Fibroblast of skin of left biceps (primary cell): ENCODE measurements at places on chromosomes 2 and 18.

- DNase-seq, result peak; percentile 47
Measured at GRCh38 chr2:66569321-66569851, 134.5 kb downstream of the MEIS1 start.

GRCh38 chr18:73535990-73536389 is 611.6 kb downstream of the FBXO15 start:
- no peak for DNase-seq

DNA sequence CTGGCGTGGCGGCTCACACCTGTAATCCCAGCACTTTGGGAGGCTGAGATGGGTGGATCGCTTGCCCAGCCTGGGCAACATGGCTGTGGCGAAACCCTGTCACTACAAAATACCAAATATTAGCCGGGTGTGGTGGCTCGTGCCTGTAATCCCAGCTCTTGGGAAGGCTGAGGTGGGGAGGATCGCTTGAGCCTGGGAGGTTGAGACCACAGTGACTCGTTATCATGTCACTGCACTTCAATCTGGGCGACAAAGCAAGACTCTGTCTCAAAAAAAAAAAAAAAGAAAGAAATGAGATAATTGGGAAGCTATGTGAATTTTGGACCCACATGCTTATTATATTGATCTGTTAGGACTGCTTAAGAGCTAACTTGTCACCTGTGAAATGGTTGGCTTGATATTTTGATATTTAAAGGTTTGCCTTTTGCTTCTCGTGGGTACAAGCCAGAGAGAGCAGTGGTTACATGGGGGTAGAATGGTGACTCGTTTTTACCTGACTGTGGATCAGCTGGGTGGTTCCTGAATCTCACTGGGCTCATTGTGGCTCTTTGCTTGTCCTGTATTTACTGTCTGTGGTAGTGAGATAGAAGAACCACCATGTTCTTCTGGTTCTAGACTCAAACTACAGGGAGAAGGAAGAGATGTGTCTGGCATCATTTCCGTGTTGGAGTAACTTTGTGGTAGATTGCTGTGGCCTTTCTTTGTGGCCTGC is 28.9 kb downstream of the ZNF532 start:
- no peak for DNase-seq

GRCh38 chr2:69053416-69053965 is 40.5 kb downstream of the ANTXR1 start:
- DNase-seq, result no peak

DNA sequence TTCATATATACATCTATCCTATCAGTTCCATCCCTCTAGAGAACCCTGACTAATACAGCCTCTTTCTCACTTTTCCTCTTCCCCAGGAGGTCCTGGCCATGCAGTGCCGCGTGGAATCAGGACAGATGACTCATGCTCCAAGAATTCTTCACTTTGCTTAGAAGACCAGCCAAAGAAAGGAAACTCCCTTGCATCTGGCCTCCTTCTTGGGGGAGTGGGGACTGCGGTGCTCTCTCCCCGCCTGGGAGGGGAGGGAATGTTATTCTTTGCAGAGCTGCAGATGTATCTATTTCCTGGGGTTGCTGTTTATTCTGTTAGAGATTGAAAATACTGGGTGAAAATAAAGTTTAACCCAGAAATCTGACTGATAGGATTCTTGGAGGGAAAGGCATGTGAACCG is 111.5 kb upstream of the SH3BP4 start:
- peak; percentile 95 for DNase-seq

- no peak for DNase-seq
Measured at GRCh38 chr2:232478571-232479340, 8.9 kb downstream of the ECEL1 start.

GRCh38 chr2:12320027-12320734 is 396.6 kb upstream of the TRIB2 start:
- DNase-seq, result no peak

DNA sequence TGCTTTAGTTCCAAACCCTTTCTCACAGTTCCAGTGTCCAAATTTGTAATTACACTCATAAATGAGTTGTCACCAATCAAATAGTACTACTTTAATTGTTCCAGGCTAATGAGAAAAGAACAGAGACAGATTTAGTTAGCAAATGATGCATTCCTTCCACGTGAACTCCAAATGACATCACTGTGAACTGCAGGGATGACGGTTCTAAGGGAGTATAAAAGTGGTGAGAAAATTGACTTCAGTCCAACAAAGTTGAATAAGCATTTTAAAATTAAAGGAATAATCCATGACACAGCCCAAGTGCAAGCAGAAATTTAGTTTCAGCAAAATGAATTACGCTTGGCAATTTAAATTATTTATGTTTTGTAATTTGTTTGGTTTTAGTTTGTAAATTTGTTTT is 102.0 kb upstream of the LRATD1 start:
- no peak for DNase-seq

- DNase-seq, result no peak
Measured at GRCh38 chr2:637406-637776, 39.8 kb downstream of the TMEM18 start.

GRCh38 chr2:134201533-134201932 is 52.3 kb upstream of the MGAT5 start:
- DNase-seq, result no peak

DNA sequence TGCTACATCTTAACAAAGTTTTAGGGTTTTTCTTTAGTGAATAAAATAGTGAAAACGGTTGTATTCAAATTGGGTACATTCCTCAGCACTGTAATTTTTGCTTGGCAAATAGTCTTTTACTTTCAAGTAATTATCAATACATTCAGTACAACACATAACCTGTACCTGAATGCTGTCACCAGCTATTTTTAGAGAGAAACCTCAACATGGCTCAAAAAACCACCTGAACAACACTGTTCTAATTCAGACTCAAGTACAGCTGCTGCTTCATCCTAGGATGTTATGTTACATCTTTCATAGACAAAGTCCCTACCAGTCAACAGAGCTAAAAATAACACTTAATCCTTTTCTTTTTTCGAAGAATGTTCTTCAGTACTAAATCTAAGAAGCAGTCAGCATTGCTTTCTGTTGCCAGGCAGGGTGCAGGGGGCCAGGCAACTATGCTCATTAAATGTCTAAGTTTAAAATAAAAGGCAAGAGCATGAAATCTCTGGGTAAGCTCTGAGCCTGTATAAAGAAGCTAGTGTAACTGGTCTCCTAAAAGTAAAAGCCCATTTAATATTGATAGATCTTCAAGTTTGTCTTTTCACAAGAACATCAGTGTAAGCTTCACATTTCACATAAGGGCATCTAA is 20.5 kb downstream of the PDIA6 start:
- DNase-seq, result no peak

GRCh38 chr2:67037655-67038054 is 359.5 kb upstream of the ETAA1 start:
- DNase-seq, result no peak

DNA sequence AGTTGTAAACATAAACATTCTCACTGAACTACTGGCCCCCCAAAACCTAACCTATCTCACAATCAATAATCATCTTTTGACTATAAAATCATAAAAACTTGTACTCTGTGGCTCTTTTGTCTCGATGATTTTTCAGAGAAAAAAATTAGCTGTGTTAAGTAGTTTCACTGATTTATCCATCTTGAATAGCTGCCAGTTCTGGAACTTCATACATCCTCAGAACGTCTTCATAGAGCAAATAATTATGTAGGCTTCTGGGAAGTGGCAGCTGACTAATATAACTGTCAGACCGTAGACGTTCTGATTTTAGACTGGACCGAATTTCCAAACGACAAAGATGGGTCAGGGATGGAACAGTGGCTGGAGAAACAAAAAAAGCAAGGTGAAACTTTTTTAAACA is 97.3 kb upstream of the CHAC2 start:
- no peak for DNase-seq

DNA sequence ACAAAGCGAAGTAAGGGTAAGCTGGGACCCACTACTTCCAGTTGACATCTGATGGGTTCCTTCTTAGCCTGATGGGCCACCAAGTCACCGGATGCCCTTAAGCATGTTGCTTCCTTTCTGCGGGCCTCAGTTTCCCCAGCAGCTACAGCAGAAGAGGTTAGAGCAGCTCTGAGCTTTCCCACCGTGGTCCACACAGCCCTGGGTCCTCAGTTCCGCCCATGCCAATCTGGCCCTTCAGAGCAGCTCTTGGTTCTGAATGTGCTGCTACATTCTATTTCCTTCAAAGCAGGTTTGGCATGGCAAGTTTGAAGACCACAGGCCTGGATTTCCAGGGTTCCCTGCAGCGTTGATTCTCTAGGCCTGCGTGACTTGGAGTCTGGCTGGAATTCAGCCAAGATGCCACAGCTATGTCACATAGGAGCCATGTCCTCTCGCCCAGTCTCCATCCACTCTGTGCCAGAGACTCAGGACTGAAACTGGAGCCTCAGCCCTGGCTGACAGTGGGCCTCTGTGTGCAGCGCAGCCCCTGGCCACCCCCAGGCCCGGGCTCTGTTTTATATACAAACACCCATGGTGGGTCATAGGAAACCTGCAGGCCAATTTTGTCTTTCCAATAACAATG is 79.6 kb downstream of the TFCP2L1 start:
- DNase-seq, result no peak

- no peak for DNase-seq
Measured at GRCh38 chr2:67108231-67108630, 288.9 kb upstream of the ETAA1 start.

DNA sequence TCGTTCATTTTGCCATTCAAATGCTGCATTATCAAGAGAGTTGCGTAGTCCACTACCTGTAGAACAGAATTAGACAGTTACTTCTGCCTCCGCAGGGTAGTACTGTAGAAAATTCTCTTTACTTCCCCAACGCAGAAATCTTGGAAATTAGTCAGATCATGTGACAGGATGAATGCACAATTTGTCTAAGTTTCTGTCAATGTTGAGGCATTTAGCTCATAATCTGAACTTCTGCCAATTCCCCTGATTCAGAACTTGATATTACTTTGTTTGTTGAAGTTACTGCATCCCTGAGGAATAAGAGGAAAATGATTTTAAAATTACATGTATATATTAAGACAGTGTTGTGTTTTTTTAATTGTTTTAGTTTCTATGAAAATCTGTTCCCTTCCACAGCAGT is 83.4 kb downstream of the TTC27 start:
- peak; percentile 86 for DNase-seq

GRCh38 chr2:126707941-126708340 is 52.0 kb downstream of the GYPC start:
- DNase-seq, result no peak

- DNase-seq, result no peak
Measured at GRCh38 chr2:239539083-239539775, 138.4 kb upstream of the HDAC4 start.

GRCh38 chr2:176177580-176178037 is 10.9 kb upstream of the HOXD1 start:
- no peak for DNase-seq

GRCh38 chr2:111118481-111118980 is 2.2 kb upstream of the BCL2L11 start:
- DNase-seq, result no peak

DNA sequence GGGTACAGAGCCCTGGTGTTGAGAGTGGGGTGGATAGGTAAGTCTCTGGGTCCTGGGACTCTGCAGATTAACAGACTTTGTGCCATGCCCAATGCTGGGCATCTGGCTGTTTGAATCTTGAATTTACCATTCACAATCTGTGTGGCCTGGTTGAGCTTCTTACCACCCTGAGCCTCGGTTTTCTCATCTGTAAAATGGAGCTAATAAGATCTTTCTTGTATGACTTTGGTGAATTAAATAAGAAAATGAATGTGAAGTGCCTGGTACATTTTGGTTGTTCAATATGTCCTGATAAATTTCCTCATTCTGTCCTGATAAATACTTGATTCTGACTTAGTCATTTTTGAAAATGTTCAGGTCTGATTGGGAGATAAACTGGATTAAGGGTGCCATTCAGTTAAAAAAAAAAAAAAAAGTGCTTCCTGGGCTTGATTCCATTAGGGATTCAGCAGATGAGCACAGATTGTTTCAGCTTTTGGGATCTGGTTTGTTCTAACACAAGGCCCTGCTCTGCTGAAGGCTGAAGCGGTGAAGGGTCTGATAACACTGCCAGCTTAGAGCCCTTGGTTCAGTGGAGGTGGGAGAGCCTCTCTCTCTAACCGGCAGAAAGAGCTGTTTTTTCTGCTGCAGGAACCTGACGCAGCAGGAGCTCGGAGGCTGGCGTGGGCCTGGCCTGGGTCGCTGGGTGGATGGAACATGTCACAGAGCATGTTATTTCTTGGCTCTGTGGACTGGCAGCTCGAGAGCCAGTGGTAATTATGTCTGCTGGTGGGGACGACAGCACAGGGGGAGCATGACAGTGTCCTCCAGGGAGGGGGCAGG is 84.5 kb upstream of the MCFD2 start:
- no peak for DNase-seq

DNA sequence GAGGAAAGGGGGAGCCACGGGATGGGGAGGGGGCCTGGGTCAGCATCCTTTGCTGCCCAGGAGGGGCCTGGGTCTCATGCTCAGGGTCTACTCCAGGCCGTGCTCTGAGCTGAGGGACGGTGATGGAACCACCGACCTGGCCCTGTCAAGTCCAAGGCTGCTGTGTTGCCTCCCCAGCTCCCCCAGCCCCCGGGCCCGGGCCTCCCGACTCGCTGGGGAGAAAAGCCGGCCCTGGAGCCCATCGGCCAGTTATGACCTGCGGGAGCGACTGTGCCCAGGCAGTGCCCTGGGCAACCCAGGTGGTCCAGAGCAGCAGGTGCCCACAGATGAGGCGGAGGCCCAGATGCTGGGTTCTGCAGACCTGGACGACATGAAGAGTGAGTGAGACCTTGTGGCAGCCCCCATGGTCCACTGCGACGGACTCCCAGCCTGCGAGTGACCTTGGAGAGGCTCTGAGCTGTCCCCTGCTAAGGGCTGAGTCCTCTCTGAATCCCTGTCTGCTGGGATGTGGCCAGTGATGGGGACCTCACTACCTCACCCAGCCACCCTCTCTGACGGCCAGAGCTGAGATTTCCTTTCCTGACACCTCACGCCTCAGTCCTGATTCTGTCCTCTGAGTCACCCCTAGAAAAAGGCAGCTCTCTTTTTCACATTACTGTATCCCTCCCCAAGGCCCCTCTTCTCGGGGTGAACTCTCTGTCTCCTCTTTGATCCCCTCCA is 2.7 kb downstream of the SLC4A3 start:
- no peak for DNase-seq

DNA sequence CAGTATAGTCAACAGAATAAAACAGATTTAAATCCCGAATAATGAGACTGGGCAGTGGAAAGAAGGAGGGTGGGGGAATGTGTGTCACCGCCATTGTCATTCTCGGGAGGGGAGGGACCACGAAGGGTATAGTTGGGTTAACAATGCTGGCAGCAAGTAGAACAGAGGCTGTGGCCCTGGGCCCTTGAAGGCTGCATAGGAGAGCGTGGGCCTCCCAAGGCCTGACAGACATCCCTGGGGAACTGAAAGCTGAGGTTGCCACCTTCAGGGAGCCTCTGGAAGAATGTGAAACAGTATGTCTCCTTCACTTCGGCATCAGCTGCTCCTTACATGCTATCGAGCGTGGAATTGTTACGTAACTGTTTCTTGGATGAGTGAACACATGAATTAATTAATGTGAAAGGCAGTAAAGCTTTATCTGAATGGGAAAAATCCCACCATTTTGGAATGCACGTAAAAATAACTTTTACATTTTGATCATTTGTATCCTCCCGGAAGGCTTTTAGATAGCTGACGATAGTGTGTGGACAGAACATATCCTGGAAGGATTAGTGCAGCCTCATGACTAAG is 92.8 kb upstream of the TTC39C start:
- no peak for DNase-seq
